Left lung (tissue), 14 donors: ENCODE measurements at places on chromosomes 4 and X. TPM values are rescaled to one million over a fixed set of nuclear protein-coding genes. Genes with fewer than 3 reads are reported as not detected.

DNA sequence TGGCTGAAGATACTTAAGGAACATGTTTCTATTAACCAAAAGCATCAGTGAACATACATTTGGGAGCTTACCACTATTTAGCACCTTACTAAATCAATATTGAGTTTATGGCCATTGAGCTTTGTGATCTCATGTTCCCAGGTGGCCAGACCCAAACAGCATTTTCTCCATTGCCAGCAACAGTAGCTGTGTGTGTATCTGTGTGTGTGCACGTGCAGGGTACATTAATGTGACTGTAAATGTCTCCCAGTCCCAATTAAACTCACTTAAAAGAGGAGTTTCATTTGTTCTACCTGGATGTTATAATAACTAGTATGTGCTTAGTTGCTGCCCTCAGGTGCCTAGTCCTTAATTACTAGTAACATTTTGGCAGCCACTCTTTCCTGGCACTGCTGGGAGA lies 282.4 kb downstream of the NR3C2 start:
- no peak for DNase-seq

DNA sequence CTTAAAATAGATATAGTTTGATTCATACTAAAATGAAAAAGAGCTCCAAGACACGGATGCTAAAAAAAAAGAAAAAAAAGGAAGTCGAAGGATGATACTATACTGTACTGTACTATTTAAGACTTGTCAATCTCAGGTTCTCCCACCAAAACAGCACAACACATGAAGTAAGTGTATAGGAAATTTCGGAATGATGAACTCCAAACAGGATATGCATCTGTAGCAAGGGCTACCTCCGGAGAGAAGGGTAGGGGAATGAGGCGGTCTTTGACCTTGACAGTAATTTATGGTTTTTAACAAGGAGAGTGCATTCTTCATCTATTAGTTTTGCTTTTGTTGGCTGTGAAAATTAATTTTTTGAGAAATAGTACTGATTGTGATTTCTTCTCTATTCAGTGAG lies 541 bp upstream of the FIP1L1 start:
- no peak for DNase-seq

The ATOH1 gene
- polyA plus RNA-seq, result not detected

DNA sequence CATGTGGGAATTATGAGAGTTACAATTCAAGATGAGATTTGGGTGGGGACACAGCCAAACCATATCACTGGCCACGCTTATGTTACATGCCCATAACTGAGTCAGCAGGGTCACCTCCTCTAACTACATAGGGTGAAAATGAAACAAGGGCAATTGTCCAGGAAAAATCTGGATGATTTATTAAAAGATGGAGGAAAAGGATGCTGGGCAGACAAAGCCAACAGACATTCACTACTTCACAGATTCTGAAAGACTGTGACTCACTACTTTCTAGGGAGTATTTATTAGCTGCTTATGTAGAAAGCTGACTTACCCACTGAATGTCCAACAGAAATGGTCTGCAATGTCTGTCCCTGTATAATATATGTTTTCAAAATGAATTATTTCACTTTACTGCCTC lies 72.4 kb downstream of the APBB2 start:
- DNase-seq, result no peak

The CMC4 gene
- polyA plus RNA-seq, result 6.7 TPM

DNA sequence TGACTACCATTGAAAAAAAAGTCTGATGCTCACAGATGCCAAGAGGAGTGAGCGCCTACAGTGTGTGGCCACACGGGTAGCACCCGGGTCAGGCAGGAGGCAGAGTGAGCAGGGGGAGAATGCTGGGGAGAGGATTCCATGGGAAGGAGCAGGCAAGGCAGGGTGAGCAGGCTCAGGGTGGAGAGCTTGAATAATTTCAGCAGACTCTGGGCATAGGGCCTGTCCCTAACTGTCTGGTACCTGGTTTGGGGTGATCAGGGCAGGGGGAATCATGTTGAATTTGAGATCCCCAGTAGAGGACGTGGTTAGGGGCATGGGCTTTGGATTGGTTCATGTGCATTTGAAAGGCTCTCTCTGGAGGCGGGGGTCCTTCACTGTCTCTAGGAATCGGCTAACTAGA lies 51.2 kb upstream of the TLR3 start:
- DNase-seq, result no peak

The UBE2D3 gene
- polyA plus RNA-seq, result 269 TPM

DNA sequence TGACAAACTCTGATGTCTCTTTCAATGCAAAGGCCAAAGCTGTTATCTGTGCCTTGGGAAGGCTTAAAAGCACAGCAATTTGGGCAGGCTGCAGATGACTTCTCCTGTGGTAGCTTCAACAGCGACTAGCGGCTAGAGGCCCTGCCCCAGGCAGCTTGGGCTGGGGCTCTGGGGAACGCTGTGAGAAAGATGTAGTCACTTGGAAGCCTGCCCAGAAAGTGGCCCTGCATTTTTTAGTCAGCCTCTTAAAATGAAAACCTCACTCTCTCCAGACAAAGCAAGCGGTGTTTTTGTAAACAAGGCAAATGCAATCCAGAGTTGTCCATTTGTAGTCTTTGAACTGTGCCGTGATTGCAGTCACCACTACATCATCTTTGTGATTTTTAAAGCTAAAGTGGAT lies 27.5 kb downstream of the PCYT1B start:
- peak; percentile 49 for DNase-seq

GRCh38 chrX:39133971-39134370 lies 332.7 kb downstream of the MID1IP1 start:
- DNase-seq, result no peak

DNA sequence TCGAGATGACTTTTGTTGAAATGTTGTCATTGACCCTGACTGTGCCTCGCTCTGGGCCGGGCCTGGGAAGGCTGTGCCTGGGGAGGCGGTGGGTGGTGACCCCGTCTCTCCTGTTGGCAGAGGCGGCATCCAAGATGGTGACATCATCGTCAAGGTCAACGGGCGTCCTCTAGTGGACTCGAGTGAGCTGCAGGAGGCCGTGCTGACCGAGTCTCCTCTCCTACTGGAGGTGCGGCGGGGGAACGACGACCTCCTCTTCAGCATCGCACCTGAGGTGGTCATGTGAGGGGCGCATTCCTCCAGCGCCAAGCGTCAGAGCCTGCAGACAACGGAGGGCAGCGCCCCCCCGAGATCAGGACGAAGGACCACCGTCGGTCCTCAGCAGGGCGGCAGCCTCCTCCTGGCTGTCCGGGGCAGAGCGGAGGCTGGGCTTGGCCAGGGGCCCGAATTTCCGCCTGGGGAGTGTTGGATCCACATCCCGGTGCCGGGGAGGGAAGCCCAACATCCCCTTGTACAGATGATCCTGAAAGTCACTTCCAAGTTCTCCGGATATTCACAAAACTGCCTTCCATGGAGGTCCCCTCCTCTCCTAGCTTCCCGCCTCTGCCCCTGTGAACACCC lies 36.4 kb downstream of the HTRA3 start:
- no peak for DNase-seq

The PTCHD1 gene
- 0.06 TPM for polyA plus RNA-seq

The CSN1S1 gene
- polyA plus RNA-seq, result not detected

The ZFYVE28 gene
- polyA plus RNA-seq, result 2.2 TPM

GRCh38 chr4:109179061-109179460 lies 123.4 kb downstream of the COL25A1 start:
- no peak for DNase-seq

GRCh38 chr4:142512161-142512560 lies 333.9 kb downstream of the INPP4B start:
- DNase-seq, result no peak

DNA sequence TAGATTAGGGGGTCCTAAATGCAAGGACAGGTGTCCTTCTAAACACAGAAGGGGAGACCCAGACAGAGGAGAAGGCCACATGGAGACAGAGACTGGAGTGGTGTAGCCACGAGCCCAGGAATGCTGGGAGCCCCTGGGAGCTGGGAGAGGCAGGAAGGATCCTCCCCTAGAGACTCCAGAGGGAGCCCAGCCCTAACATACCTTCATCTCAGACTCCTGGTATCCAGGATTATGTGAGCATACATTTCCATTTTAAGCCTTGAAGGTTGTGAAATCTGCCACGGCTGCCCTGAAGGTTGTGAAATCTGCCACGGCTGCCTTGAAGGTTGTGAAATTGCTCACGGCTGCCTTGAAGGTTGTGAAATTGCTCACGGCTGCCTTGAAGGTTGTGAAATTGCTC lies 148.4 kb downstream of the ASMT start:
- no peak for DNase-seq

GRCh38 chrX:140346729-140347128 lies 158.1 kb downstream of the SOX3 start:
- no peak for DNase-seq

GRCh38 chrX:107935200-107935599 lies 47.0 kb downstream of the TEX13B start:
- no peak for DNase-seq

DNA sequence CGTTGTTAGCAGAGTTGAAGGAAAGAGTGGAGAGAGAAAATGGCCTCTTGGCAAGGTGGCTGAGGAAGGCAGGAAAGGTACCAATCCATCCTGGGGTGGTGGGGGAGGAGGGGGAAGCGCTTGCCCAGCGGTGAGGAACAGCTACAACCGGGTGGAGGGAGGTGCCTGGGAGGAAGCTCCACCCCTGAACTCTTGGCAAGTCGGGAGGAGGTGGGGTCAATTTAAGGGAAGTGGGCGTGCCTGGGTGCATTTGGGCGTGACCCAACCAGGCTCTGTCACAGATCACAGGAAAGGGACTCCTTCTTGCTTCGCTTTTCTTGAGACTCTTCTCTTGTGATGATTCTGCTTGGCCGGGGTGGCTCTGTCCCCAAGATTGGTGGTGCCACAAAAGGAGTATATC lies 41.7 kb downstream of the BCORL1 start:
- DNase-seq, result peak; percentile 7

- no peak for DNase-seq
Observed at GRCh38 chr4:113955948-113956347, 23.5 kb downstream of the ARSJ start.

DNA sequence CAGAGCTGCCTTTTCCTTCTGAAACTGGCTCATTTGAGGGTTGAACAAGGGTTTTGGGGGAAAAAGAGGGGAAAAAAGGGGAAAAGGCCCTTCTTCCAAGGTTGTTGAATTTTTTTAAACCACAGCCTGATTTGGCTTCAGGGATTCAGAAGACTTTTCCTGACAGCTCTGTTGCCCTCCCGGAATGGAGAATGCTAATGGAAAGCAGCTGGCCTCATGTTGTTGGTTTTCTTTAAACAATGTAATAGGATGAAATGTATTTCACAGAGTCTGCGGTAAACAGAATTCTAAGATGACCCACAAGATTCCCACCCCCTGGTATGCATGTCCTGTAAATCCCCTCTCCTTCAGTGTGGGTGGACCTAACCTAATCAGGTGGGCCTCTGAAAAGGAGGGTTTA lies 3.3 kb upstream of the KIAA1210 start:
- no peak for DNase-seq

The F11 gene
- polyA plus RNA-seq, result 1.1 TPM

- peak; percentile 66 for DNase-seq
Observed at GRCh38 chrX:118976599-118977340, 2.4 kb downstream of the LONRF3 start.

DNA sequence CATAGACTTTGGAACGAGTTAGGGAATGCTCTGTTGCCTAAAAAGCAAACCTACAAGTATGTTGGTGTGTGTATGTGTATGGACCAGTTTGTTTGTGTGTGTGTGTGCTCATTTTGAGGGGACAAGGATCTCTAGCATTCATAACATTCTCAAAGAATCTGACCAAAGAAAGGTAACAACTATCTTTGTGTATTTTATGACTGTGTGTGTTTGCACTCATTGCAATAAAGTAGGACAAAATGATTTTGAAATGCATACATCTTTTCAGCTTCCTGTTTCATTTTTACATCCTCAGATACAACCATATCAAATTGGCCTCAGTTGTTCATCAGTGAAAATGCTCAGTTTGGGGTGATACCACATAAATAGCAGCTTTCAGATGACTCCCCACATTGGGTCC lies 8.3 kb upstream of the XK start:
- DNase-seq, result no peak

- no peak for DNase-seq
Observed at GRCh38 chr4:19455196-19455595, 796.5 kb upstream of the SLIT2 start.

The MYOZ2 gene
- polyA plus RNA-seq, result 0.13 TPM

DNA sequence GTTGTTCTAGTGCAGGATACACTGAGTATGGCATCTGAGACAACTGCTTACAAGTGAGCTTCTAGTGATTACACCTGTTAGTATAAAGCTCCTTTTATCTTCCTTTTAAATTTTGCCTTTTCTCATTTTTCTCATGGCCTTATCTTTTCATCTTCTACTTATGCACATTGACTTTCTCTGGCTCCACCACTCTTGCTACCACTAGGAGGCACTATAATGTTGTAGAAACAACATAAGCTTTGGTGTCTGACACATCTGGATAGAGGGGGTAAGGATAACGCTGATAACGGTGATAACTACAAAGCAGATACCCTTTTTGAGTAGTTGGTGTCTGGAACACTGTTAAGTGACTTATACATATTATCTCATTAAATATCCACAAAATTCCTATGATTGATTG lies 187.4 kb upstream of the TEX13C start:
- DNase-seq, result no peak

DNA sequence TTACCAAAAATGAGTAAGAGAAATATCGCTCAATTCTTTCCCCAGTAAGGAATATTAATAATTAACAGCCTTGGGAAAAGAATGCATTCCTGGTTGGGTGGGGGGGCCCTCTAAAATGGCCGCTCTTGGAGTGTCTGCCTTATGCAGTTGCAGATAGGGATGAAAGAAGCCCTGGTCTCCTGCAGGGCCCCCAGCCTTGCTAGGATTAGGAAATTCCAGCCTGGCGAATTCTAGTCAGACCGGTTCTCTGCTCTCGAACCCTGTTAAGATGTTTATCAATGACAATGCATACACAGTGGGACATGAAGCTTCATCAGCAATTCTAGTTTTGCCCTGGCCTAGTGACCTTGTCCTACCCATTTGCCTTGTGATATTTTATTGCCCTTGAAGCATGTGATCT lies 1047.7 kb upstream of the GRID2 start:
- no peak for DNase-seq
